ENCODE measurements at places on chromosomes 7 and 10. TPM values are rescaled to one million over a fixed set of nuclear protein-coding genes. Genes with fewer than 3 reads are reported as not detected.

The ACTR3C gene
- 12.6 TPM for total RNA-seq

The PDLIM1 gene
- total RNA-seq: 2.7 TPM

The C10orf143 gene
- total RNA-seq: 2.9 TPM

The HMX2 gene
- total RNA-seq: not detected

The CYP2C19 gene
- not detected for total RNA-seq

The PLEKHS1 gene
- total RNA-seq: 0.12 TPM

The GRM3 gene
- total RNA-seq: not detected

The TMEM130 gene
- total RNA-seq: not detected

The AKR1C1 gene
- 0.28 TPM for total RNA-seq

The NRAP gene
- not detected for total RNA-seq

The SPDYE6 gene
- total RNA-seq: not detected

The ZNF467 gene
- 0.28 TPM for total RNA-seq

The TUBB8 gene
- total RNA-seq: not detected

The DYNC1I1 gene
- not detected for total RNA-seq

The SPDYE16 gene
- 0.76 TPM for total RNA-seq

The TRPV5 gene
- not detected for total RNA-seq

The PNLIPRP2 gene
- not detected for total RNA-seq

The ANXA8L1 gene
- not detected for total RNA-seq

The GIMAP7 gene
- total RNA-seq: 50.5 TPM

The PTEN gene
- 49.8 TPM for total RNA-seq

The FKBP6 gene
- total RNA-seq: not detected

The FAM25C gene
- not detected for total RNA-seq

Data from natural killer cell treated with Interleukin-12 subunit alpha and Interleukin-12 subunit beta and Interleukin-15 and Interleukin-18, amount 100 ng/mL, for 72 hours (primary cell).